ENCODE measurements at places on chromosomes 1 and 21.

GRCh38 chr1:114756009-114756892, 1.5 kb downstream of the CSDE1 start:
- no peak for DNase-seq

DNA sequence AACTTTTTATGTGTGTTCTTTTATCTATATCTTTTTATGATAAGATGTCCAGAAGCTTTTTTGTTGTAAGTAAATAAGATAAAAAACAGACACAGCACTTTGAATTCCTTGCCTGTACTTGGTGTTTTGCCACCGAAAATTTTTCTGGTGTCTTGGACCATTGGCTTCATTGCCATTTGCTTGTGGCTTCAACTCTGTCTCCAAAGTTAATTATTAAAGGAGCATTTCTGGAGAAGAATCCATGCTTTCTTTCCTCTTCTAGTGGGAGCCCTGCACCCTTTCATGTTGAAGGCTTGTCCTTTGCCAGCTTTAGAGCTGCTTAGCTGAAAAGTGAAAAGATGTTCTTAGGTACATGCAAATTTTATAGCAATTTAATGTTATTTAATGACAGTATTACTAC, 112.2 kb downstream of the DYRK1A start:
- DNase-seq: peak; percentile 67

GRCh38 chr1:218349348-218350034, 4.4 kb downstream of the TGFB2 start:
- DNase-seq: peak; percentile 54

DNA sequence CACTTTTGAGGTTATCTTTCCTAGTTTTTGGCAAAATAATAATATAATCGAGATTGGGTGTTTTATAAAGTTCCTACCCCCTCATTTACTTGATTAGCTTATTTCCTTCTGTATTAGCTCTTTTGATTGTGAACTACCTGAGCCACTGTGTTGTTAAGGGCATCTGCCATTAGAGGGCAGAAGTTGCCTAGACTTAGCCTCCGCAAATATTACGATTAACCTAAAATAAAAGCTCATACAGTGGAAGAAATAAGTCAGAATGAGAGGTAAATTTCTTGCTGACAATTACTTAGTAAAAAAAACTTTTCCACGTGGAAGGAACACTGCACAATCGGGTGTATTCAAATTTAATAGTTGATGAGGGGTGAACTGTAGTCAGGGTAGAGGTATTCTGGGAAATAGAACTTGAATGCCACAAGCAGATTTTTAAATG, 2.3 kb downstream of the H3-3A start:
- DNase-seq: peak; percentile 77

GRCh38 chr1:3444736-3445135, 9.7 kb upstream of the ARHGEF16 start:
- no peak for DNase-seq

- peak; percentile 86 for DNase-seq
Observed at GRCh38 chr1:107572674-107573211, 392.2 kb downstream of the VAV3 start.

Measured in umbilical cord (tissue), 2 donors.